Ascending aorta (tissue), 2 donors: ENCODE measurements at places on chromosomes 1 and 21.

DNA sequence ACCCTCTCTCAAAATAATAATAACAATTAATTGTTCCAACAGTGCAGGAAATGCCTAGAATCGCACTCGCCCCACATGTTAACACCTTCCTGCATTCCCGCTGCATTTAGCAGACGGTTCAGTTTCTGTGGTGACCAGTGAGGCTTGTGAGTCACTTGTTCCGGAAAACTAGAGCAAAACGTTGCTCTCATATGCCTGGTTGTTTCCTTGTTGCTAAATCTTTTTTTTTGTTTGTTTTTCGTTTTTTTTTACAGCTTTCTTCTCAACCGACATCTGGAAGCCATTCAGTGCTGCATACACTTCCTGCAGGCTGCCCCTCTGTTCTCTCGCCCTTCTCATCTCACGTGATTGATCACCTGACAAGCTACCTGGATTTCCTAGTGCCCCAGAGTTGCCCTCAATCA lies 56.9 kb upstream of the TMPRSS2 start:
- DNase-seq = no peak

DNA sequence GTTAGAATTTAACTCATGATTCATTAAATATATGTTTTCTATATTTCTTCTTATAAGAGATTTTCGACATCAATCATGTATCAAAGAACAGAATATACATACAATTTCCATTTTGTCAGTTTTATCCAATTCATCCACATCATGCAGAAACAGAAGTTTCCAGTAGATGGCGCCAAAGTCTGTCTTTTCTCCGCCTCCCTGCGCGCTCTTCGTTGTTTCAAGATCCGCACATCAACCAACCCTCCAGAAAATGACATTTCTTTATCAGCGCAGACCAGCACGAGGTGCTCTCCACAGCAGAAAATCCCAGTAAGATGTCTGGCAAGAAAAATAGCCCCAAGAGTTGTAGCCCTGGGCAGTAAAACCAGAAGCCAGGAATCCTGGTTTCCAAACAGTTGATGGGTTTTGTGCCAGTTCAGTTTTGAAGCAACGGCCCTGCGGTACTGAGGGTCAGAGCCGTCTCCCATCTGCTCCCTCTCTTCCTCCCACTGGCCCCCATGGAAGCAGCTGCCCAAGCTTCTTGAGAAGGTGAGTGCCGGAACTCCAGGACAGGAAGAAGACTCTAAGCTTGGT lies 38.6 kb upstream of the GPR137B start:
- DNase-seq = no peak

DNA sequence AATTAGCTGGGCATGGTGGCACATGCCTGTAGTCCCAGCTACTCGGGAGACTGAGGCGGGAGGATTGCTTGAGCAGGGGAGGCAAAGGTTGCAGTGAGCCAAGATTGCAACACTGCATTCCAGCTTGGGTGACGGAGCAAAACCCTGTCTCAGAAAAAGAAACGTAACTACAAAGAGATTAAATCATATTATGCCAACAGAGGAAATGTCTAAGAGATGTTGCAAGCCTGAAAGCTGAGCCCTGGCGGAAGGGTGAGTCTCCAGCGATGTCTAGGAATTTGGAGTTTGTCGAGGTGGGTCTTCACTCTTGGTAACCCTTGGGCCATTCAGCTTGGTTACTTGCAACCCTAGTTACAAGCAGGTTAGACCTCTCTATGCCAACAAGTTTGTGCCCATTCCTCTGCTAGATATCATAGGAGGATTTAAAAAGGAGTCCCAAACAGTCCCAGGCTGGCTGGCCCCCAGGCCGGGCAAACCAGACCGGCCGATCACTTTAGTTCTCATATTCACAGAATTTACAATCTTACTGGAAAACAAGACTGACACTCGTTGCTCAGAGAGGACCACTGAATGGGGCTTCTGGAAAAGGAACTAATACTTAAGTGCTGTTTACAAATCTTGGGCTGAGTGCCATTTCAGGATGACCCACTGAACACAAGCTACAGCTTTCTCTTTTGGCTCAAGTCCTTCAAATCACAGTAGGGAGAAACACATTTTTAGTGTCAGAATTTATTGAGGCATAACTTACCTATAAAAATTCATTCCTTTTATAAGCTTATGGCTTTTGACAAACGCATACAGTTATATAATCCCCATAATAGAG lies 27.1 kb downstream of the SLC30A1 start:
- DNase-seq = no peak

GRCh38 chr1:112517231-112517630 lies 8.5 kb downstream of the WNT2B start:
- DNase-seq = no peak

- DNase-seq = no peak
These were observed 7.9 kb upstream of the BACE2 start for GRCh38 chr21:41160036-41160435.

DNA sequence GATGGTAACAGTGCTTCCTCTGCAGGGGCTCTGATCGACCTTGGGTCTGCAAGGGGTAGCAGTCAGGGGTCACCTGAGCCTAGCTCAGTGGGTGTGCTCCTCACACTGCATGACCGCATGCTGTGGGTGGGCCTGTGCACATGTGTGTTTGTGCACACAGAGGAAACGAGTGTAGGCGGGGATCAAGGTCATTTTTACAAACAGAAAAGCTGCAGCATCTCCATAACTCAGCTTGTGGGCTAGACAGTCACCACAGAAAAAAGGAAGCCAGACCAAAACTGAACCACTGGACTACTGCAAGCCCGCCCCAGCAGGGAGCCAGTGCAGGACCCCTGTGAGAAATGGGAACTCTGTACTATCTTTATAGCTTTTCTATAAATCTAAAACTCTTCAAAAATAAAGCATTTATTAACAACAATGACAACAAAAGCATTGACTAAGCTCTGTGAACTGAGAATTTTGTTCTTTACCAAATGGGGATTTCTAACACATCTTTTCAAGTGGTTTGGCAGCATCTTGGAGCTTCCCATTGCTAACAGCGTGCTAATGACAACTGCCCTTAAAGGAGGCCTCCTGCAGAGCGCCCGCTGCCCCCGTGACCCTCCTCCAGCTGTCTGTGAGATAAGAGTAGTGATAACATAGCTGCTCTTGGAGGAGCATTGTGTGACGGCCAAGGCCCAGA lies 19.9 kb upstream of the NEK2 start:
- no peak for DNase-seq

GRCh38 chr1:29523136-29523535 lies 286.8 kb downstream of the PTPRU start:
- no peak for DNase-seq

GRCh38 chr1:222382171-222382570 lies 165.7 kb downstream of the HHIPL2 start:
- DNase-seq = no peak

- no peak for DNase-seq
These were observed 97.0 kb downstream of the GIPC2 start for GRCh38 chr1:78142736-78143135.

DNA sequence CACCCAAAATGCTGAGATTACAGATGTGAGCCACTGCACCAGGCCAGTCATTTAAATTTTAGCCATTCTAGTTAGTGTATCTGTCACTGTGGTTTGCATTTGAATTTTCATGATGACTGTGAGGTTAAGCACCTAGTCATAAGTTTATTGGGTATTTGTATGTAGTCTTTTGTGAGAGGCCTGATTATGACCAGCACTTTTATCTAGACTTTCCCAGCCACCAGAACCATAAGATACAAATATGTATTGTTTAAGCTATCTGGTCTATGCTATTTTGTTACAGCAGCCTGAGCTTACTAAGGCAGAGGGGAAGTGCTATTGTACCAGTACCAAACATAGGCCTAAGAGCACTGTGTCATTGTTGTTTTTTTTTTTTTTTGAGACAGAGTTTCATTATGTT lies 19.9 kb upstream of the DNAJC6 start:
- no peak for DNase-seq

GRCh38 chr1:164630626-164631396 lies 71.8 kb downstream of the PBX1 start:
- DNase-seq = no peak
